ENCODE measurements at places on chromosomes 6 and 20.

GRCh38 chr20:17808782-17809181 lies 109.0 kb downstream of the BANF2 start:
- DNase-seq = no peak

GRCh38 chr20:44796758-44797457 lies 13.4 kb downstream of the RIMS4 start:
- DNase-seq = no peak

DNA sequence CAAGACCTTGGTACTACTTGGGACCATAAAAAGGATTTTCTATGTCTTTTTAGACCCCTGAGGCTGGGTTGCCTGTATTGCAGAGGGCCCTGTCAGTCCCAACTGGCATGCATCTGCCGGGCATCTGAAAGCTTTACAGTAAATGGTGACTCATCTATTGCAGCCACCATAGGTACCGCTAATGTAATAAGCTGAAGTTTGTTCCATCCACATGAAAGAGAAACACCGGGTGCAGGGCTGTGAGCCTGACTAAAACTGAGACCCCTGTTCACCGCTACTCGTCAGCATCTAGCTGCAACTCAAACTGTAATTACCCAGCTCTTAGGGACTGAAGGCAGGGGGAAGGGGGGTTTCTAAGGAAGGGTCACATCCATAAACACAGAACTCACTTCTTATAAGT lies 49.5 kb downstream of the TRERF1 start:
- DNase-seq = peak; percentile 23

GRCh38 chr20:11267762-11268335 lies 594.0 kb upstream of the JAG1 start:
- no peak for DNase-seq

- no peak for DNase-seq
Observed at GRCh38 chr6:3882866-3883265, 33.7 kb downstream of the FAM50B start.

- DNase-seq = no peak
Observed at GRCh38 chr20:61520893-61521460, 268.9 kb downstream of the CDH4 start.

DNA sequence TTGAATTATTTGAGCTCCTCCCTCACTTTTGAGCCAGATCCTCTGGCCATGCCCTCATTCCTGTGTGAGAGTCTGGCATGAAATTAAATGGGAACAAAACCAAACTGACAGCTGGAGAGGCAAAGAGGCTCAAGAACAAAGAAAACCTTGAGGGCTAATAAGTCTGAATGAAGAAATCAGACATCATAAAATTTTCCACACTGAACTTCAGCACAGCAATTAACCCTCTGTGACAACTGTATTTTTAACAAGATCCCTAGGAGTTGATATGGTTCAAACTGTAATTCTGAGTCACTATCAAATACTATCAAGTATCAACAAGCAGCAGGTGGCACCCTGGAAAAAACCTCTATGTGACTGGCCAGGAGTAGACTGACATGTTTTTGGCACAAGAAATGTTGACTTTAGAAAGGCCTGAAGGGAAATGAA lies 109.4 kb upstream of the EMILIN3 start:
- DNase-seq = peak; percentile 88

GRCh38 chr20:7579888-7580287 lies 360.4 kb downstream of the HAO1 start:
- DNase-seq = no peak

GRCh38 chr6:161922631-161923119 lies 648.8 kb upstream of the AGPAT4 start:
- peak; percentile 97 for DNase-seq

DNA sequence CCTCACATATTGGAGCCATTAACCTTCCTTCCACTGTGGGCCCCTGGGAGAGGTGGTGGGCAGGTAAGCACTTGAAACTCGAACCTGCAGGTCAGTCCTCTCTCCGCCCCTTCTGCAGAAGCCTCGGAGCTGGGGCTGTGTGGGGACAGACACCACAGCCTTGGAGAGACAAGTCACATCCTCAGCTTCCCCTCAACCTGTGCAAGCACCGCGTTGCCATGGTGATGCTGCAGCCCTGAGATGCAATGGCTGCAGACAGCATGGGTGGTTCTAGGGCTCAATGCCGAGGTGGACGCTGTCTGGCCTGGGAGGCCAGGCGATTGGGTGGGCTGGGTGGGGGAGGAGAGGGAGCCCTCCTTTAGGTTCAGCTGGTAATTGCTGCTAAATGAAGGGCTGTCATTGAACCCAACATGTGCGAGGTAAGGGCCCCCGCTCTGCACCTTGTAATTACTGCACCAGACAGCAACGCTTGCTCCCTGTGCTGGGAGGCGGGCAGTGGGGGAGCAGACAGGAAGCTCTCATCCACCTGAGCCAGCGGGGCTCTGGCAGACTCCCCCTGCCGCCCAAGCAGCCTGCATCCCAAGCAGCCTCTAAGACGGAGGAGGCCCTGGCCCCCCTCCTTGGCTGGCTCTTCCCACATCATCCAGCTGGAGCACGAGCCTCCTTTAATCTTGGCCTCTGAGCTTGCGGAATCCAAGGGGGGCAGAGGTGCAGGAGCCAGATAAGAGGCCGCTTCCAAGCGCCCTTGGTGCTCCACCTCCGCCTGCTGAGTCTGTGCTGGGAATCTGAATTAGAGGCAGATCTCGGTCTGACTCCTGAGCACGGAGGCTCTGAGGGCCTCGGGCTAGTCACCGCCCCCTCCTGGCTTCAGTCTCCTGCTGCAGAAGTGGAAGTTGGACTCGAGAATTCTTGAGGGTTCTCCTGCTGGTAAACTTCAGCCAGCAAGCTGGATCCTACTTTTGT lies 39.8 kb upstream of the CDH22 start:
- DNase-seq = peak; percentile 83

DNA sequence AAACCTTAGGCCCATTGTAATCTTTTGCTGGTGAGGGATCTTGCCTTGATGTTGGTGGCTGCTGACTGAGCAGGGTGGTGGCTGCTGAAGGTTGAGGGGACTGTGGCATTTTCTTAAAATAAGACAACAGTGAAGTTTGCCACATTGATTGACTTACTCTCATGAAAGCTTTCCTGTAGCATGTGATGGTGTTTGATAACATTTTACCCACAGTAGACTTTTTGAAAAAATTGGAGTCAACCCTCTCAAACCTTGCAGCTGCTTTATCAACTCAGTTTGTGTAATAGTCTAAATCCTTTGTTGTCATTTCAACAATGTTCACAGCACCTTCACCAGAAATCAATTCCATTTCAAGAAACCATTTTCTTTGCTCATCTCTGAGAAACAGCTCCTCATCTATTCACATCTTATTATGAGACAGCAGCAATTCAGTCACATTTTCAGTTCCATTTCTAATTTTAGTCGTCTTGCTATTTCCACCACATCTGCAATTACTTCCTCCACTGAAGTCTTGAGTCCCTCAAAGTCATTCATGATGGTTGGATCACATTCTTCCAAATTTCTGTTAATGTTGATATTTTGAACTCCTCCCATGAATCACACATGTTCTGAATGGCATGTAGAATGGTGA lies 37.2 kb downstream of the CST9L start:
- no peak for DNase-seq

DNA sequence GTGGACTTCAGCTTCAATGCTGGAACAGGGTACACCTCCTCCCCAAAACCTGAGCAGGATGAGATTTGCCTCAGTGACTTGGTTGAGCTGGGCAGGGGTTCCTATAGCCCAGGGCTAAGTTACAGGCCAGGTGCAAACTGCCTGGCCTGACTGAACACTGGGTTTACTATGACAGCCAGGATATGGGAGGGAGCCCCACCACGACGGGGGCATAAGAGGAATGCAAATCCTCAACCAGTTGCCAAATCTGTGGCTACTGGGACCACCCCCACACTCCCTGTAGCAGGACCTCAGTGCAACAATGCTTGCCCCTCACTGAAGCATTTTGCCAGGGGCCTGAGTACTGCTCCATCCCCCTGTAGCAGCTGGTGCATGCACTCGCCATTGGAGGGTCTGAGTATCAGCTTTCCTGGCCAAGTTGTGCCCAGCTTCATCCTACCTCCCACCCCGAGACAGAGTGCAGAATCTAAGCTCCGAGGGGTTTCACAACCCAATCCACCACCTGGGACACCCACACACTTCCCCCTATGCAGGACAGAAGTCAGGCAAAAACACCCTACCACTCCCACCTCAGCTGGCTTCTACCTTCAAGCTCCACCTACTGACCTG lies 27.6 kb downstream of the TREML4 start:
- no peak for DNase-seq

- no peak for DNase-seq
Observed at GRCh38 chr20:20621195-20621594, 91.2 kb downstream of the RALGAPA2 start.

GRCh38 chr6:25301362-25301761 lies 22.2 kb downstream of the CARMIL1 start:
- DNase-seq = no peak

GRCh38 chr6:786946-787763 lies 94.2 kb upstream of the EXOC2 start:
- DNase-seq = peak; percentile 17
